Stimulated activated CD4-positive, alpha-beta T cell treated with anti-CD3 and anti-CD28 coated beads, TNF-alpha, amount 100 ng/mL, for 4 hours (primary cell): ENCODE measurements at places on chromosomes 1 and 21.

DNA sequence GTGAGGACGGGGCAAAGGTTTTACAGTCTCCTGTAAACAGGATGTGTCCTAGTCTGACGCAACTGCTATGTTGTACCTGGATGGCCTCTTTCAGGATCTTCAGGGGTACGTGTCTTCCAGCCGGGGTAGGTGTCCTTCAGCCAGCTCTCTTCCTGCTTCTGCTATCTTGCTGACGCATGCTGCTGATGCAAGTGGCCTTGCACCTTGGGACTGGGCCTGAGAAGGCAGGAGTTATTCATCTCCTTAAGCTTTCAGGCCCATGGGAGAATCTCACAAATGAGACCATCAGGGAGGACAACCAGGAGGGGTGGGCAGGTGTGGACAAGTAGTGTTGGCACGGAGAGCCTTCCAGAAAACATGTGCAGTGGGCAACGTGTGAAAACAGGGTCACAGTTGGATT, 7.9 kb upstream of the SPRR1B start:
- DNase-seq, result no peak

DNA sequence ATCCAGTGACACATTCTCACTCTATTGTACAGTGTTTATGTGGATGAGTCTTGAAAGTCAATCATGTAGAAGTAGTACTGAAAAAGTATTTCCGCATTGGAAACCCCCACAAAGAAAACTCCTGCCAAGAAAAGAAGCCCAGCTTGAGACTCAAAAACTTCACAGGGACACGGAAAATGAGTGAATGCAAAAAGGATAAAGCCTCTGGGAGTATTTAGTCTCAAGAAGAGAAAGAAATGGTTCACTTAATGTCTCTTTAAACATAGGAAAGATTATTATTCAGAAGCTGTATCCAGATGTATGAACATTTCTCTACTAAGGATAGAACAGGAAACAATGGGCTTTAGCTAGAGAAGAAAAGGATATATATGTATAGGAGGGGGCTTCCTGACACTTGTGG, 304.5 kb downstream of the BARHL2 start:
- no peak for DNase-seq

- DNase-seq, result no peak
Observed at GRCh38 chr1:53369034-53369750, 41.3 kb upstream of the LRP8 start.

DNA sequence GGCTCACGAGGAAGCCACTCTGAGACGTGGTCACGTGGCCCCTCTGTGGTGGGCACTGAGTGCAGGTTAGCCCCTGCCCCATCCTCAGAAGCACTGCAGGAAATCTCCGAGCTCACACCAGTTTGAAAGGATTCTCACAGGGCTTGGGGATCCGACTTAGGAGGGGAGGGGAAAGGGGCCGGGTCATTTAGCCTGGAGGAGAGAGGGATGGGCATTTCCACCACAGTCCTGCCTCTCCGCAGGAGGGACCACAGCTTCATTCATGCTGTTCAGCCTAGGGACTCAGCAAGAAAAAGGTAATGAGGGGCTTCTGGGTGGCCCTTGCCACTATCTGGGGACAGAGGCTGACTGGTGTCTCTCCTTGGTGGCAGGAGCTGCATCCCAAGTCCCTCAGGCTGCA, 126.5 kb downstream of the NPHP4 start:
- DNase-seq, result no peak

GRCh38 chr1:16046842-16047241, 3.3 kb downstream of the CLCNKB start:
- DNase-seq, result no peak
